ENCODE measurements at places on chromosomes 7 and 10.

GRCh38 chr7:84204655-84205054, 10.1 kb upstream of the SEMA3A start:
- no peak for DNase-seq

- no peak for DNase-seq
These were observed 28.2 kb downstream of the AP5Z1 start for GRCh38 chr7:4803397-4804241.

- no peak for DNase-seq
These were observed 42.8 kb downstream of the PITRM1 start for GRCh38 chr10:3129581-3130340.

DNA sequence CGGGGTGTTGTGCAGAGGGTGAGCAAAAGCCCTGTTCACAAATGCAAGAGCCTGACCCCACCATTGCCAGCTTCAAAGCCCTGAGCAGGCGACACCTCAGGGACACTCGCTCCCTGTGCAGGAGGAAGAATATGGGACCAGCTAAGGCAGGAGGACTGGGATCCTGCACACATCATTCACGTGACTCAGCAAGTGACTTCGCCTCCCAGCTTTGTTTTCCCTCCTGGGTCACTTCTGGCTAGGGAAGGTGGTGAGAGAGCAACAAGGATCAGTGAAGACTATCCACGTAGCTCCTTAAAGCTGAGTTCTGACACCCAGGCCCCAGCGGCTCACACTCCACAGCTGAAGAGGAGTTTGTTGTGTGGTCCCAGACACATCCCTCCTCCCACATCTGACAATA, 164.3 kb downstream of the FGFR2 start:
- DNase-seq = no peak

DNA sequence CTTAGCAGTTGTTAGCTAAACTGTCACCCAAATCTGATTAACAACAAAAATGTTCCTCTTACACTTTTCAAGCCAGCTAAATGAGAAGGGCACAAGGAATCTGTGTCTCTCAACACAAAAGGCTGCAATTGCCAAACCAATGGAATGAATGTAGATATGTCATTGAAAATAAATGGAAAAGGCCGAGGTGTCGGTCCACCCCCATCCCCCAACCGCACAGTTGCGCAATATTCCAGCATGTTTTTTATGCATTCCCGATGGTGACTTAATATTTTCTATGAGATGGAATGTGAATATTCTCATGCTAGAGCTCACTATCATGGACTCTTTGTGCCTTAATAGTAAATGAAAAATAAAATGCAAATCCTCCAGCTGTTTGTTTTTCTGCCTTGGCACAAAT, 181.6 kb upstream of the LRGUK start:
- no peak for DNase-seq

DNA sequence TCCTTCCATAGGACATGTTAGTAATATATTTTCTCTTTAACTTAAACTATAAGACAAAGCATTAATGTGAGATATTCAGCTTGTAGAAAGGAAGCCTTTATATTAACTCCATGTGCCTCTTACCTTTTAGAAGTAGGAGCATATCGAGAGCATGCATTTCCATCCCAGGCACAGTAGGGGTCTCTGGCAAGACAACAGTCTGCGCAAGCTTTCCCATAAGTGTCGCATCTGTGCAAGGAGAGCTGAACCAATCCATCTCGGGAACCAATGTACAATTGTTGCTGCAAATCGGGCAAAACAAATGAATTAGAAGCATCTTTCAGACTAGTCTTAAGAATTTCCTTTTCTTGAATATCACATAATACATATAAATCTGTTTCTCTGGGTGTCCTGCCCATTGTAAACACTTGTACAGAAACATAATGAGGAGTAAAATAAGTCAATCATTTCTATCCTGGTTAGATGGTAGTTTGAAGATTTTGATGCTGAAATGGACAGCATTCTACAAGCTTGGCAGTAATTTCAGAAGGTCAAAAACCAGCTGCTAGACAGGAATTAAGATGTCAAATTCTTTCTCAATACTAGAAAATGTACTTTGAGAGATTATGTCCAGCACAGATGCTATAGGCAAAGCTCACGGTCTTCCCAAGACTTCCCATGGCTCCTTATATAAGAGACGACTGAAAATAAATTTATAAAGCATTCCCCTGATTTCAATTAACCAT, 171.8 kb downstream of the SEMA3D start:
- no peak for DNase-seq

GRCh38 chr7:48042216-48042615, 6.9 kb downstream of the C7orf57 start:
- no peak for DNase-seq

GRCh38 chr10:131444862-131445461, 133.4 kb upstream of the TCERG1L start:
- DNase-seq = no peak

GRCh38 chr10:12542133-12542670, 192.9 kb downstream of the CAMK1D start:
- no peak for DNase-seq

- DNase-seq = no peak
These were observed 49.9 kb upstream of the SH2B2 start for GRCh38 chr7:102236592-102237287.

DNA sequence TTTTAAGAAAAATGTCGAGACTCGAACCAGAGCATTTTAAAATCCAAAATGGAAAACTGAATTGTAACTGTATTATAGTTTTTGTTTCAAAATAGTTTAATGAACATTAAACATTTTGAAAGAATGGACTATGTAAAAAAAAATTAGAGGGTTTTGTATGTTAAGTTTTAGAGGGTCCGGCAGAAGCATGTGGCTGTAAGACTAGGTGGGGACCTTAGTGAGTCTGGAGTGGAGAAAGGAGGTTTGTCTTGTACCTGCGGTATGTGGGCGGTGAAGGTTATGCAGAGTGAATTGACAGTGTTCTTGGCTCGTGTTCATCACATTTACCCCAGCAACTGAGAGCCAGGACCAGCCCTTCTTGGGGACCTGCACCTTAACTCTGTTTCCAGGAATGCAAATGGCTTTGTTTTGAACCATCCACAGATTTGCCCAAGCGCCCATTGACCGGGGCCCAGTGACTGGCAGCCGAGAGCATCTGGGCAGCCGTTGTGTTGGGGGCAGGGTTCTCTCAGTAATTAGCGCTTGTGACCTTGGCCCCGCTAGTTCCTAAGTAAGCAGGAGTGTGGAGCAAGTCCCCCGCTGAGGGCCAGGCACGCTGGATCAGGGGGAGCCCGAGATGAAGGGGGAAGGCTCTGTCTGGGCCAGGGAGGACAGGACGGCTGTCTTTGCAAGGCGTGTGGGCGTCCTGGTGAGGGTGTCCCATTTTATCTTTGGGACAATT, 1.4 kb upstream of the KLF6 start:
- DNase-seq = no peak

DNA sequence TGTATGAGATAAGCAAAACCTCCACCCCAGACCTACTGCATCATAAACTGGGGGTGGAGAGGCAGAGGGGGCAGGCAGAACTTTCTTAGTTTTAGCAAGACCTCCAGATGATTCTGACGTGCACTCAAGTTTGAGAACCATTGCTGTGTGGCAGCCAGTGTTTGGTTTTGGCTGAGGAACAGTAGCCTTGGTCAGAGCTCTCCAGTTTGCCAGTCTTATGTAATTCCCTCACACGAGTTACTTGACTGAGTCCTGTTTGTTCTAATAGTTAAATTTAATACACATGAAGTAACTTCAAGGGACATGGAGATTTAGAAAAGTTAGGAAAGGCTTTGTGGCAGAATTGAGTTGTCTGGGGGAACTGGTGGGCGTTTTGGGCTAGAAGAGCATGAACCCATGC, 38.5 kb downstream of the GARS1 start:
- DNase-seq = no peak

- DNase-seq = no peak
These were observed 11.6 kb upstream of the BAZ1B start for GRCh38 chr7:73533742-73534141.

GRCh38 chr10:94991243-94991888, 52.9 kb downstream of the CYP2C9 start:
- no peak for DNase-seq

- no peak for DNase-seq
These were observed 206.3 kb downstream of the MGMT start for GRCh38 chr10:129673292-129673691.

DNA sequence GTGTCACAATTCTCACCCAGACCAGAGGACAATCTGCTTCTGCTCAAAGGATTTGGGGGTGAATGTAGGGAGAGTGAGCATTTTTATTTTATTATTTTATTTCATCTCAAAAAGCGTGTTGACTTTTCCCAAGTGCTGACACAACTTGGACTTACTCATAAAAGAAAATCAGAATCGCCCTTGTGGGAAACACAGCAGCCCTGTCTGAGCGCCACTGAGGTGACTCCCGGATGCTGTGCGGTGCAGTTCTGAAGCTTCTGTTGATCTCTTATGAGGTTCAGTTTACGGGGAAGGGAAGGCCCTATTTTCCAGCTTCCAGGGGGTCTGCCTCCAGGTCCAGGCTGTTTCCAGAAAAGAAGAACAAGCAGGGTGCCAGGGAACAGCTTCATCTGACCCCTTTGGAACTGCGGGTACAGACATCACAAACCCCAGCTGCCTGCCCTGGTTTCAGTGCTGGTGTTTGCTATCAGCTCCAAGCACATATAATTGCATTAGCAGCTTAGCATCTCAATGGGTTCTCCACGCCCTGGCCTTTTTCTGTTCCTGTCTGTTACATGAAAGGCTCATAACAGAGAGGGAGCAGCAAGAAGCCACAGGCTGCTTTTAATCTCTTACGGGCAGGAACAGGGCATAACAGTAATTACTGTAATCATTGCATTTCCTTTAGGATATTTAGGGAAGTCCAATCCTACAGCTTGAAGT, 52.4 kb downstream of the PARP12 start:
- no peak for DNase-seq

DNA sequence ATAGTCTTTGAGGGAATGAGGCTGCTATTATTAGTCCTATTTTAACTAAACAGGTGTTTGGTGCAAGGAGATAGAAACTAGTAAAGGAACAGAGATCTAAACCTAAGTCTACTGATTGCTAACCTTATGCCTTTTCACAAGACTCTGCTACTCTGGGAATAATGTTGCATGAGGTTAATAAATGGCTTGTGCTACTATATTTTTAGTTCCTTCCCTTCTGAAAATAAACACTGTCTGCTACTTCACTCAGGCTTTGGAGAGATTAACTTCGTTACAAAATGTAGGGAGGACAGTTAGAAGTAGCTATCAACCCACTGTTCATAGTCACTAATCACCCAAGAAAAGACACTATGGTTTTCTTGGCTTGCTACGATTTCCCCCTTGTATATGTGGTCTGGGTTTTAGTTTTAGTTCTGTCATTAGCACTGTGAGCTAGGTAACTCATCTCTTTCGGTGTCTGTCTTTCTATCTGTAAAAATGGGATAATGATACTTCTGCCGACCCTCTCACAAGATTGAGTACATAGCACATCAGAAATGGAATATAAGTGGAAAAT, 296.2 kb downstream of the LRRTM3 start:
- no peak for DNase-seq

- no peak for DNase-seq
These were observed 21.0 kb downstream of the PWWP2B start for GRCh38 chr10:132417957-132418441.

GRCh38 chr10:15624401-15625196, 95.1 kb downstream of the ITGA8 start:
- DNase-seq = no peak

GRCh38 chr10:70274643-70275042, 9.2 kb downstream of the NPFFR1 start:
- DNase-seq = no peak

- no peak for DNase-seq
These were observed 119.3 kb downstream of the SH3PXD2A start for GRCh38 chr10:103736044-103736443.

DNA sequence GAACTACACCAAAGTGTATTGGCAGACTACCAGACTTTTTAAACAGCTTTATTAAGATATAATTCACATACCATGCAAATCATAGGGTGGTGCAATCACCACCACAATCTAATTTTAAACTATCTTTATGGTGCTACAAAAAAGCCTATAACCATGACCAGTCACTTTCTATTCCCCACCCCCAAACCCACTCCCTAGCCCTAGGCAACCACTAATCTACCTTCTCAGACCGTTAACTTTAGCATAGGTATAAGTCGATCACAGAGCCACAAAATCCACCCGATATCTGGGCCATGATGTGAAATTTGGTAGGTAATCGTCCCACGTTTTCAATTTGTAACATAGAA, 536 bp upstream of the POM121 start:
- DNase-seq = no peak

DNA sequence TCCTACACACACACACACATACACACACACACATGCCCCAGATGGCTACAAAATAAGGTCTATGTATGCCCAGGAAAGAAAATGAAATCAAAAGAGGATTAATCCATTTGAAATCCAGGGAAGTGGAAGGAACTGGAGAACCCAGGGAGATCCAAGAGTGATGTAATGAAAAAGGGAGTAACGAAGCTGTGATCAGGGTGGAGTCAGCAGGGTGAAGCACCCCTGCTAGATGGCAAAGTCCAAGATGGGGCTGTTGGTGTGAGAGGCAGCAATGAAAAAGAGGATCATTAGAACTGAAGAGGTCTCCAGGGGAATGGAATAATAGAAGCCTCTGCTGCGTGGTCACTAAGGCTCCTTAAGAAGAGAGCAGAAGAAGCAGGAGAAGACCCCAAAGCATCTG, 43.6 kb upstream of the IL6 start:
- no peak for DNase-seq

DNA sequence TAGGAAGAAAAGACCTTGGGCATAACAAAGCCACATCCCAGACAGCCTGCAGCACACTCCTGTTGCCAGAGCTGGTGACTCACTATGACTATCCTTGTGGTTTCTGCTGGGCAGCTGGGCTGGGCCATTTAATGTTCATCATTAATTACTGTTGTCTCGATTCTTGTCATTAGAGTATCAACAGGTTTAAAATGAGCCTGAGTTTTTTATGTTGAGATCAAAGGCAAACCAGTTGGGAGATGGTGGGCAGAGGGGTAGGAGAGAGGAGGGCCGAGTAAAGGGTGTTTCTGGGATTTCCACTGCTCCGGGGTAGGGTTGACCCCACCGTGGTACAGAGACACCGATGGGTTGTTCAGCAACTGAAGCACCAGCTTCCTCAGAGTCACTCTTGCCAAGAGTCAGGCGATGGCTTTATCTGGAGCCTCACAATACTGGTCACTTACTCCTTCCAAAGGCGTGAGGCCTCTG, 128.7 kb upstream of the LYZL1 start:
- no peak for DNase-seq

- no peak for DNase-seq
These were observed 158.4 kb downstream of the PARD3 start for GRCh38 chr10:34656661-34657060.

- no peak for DNase-seq
These were observed 6.3 kb downstream of the MAT1A start for GRCh38 chr10:80283119-80283518.

GRCh38 chr10:1395481-1396296, 339.5 kb downstream of the WDR37 start:
- no peak for DNase-seq

- no peak for DNase-seq
These were observed 85.7 kb upstream of the NMT2 start for GRCh38 chr10:15253951-15254807.

DNA sequence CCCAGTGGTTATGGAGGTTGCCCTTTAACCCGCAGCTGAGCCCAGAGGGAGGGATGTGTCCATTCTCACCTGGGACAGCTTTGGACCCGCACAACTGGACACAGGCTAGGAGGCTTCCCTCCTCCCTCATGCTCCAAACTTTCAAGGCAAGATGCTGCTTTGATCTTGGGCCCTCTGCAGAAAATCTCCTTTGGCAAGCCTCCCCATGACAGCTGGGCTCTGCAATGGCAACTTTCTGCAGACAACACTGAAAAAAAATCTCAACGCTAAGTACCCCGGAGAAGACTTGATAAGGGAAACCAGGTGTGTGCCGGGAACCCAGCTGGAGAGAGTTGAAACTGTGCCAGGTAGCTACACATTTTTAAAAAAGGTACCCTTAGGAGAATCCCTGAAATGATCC, 610.1 kb downstream of the LRMDA start:
- DNase-seq = no peak

Measured in activated naive CD4-positive, alpha-beta T cell (primary cell).